ENCODE measurements at places on chromosomes 16 and 17.
A peak's percentile ranks its signal among the peaks of the same experiment; 100 is the strongest.

- DNase-seq, result no peak
Observed at GRCh38 chr16:70774261-70774660, 26.7 kb downstream of the VAC14 start.

- no peak for DNase-seq
Observed at GRCh38 chr16:51153577-51154031, 2.5 kb upstream of the SALL1 start.

DNA sequence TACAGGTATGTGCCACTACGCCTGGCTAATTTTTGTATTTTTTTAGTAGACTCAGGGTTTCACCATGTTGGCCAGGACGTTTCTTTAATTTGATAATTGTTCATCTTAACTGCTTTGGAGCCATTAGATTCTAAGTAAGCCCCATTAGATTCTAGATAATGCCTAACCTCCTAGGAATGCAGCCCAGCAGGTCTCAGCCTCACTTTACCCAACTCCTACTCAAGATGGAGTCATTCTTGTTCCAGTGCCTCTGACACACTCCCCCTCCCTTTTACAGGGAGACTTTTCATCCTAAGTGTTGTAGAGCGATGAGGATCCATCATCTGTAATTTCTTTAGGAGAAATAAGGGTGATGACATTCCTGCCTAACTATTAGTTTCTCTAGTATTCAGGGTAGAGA is 23.7 kb upstream of the MILR1 start:
- DNase-seq, result no peak

- peak; percentile 73 for DNase-seq
Observed at GRCh38 chr16:12819126-12820117, 15.7 kb upstream of the CPPED1 start.

GRCh38 chr16:31270795-31271194 is 11.0 kb downstream of the ITGAM start:
- DNase-seq, result no peak

- DNase-seq, result no peak
Observed at GRCh38 chr17:65085397-65085796, 28.9 kb upstream of the GNA13 start.

DNA sequence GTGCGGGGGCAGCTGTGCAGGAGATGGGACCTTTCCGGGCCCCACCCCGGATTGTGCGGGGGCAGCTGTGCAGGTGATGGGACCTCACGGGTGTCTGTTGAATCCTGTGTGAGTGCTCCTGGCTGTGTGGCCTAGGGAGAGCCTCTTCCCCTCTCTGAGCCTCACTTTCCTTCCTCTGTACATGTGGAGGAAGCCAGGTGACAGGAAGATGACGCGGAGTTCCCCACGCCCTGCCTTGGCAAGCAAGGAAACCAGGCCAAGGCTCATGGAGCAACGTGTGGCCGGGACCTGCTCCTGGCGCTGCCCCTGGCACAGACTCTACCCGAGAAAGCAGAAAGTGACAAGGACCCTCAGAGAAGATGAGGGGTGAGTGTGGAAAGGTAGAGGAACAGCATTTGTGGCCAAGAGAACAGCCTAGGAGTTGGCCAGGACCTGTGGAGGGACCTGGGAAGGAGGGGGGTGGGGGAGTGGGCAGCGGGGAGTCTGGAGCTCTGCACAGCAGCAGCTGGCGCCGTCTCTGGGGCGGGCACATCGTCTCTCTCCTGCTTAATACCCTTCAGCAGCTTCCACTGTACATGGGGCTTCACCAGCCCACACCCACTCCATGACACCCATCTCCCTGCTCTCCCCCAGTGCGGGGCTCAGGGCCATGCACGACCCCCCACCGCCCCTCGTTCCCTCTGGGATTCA is 38.4 kb upstream of the PABPN1L start:
- no peak for DNase-seq

DNA sequence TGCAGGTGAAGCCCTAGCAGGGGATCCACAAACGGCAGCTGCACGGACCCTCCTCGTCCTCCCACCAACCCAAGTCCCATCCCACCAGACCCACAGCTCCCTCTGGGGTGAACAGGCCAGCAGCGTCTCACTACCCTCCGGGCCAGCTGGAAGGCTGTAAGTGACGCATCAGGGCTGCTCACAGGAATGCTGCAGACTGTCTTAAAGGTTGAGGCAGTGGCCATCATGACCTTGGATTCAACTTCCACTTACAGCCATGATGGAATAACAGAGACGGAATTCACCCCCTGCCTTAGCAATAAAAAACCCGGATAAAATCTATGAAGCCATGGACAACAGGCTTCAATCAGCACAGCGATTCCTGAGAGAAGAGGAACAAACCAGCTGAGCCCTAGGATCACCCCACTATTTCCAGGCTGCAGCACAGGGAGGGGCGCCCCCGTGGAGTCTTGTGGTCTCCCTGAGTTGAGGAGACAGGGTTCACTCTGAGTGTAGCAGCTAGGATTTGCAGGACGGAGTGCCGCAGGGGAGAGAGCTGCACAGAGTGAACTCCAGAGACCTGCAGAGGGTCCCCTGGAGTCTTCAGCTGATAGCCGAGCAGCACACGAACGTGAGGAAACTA is 10.5 kb downstream of the FAM83G start:
- no peak for DNase-seq

- DNase-seq, result no peak
Observed at GRCh38 chr17:41020336-41020735, 6.7 kb downstream of the KRTAP1-5 start.

DNA sequence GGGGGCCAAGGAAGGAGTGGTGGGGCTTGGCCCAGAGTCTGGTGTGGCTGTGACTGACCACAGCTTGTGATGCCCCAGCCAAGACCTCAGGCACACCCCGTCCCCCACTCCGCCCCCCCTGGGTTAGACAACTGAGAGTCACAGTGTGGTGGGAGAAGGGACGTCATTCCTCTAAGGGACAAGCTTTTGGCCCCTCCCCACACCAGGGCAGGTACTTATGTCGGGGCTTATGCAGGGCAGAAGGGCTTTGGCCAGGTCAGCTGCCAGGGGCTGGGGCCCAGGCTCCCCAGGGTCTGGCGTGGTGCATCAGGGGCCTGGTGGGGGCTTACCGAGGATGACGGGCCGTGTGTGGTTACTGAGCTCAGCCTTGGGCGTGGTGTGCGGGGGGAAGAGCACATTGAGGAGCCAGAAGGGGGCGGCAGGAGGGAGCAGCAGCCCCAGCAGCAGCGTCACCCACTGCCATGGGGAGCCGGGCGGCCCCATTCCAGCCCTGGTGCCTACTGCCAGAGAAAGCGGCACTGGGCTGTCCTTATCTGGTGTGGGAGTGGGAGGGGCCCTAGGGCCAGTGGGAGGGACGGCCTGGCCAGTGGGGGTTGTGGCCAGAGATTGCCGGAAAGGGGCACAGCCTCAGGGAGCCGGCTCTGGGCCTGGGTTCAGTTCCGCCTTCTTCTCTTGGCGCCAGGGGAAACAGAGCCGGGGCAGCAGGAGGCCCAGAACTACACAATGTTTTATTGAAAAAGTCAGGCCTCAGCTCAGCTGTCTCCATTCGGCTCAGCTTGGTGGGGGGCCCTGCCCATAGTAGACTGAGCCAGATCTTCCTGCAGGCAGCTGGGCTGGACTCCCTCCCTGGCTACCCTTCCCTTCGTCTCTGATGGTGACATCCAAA is at the start of gene LCAT:
TSS of gene LCAT (minus strand) at position 502 of the 886 bp plus-strand sequence. CDS start at position 483, 19 bp downstream.
- no peak for DNase-seq

GRCh38 chr16:80599466-80599865 is 58.7 kb downstream of the DYNLRB2 start:
- no peak for DNase-seq

DNA sequence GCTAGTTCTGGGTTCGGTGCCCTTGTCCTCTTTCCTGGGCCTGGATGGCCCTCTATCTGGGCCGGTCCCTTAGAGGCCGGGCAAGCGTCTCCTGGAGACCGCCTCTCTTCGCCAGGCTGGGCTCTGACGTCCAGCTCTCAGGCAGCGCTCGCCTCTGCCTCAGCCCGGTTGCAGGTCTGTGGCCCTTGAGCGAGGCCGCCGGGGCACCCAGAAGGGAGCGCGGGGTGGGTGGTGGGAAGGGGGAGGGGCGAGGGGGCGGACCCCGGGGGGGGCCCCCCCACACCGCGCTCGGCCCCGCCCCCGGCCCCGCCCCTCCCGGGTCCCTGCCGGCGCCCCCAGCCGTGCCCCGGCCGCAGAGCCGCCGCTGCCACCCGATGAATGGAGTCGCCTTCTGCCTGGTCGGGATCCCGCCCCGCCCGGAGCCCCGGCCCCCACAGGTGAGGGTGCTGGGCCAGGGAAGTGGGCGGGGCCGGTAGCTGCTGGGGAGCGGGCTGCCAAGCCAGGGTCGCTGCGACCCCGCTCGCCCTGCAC is at the start of gene ARHGAP23:
TSS of gene ARHGAP23 (plus strand) at position 353 of the 531 bp plus-strand sequence. CDS start at position 375, 22 bp downstream.
- DNase-seq, result peak; percentile 32

GRCh38 chr16:739560-740458 is 988 bp downstream of the CIAO3 start:
- DNase-seq, result no peak

DNA sequence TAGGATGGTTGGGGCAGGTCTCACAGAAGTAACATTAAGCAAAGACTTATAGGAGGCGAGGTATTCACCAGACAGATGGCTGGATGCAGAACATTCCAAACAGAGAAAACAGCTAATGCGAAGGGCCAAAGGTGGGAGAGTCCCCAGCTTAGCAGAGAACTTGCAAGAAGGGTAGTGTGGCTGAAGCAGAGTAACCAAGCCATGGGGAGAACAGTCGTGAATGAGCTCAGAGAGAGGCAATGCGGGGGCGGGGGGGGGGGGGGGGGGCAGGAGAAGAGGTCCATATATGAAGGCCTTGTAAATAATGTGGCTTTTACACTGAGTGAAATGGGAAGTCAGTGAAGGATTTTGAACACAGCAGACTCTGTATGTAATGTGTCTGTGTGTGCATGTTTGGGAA is 81.3 kb downstream of the SMG6 start:
- no peak for DNase-seq

GRCh38 chr16:66269617-66270332 is 96.7 kb upstream of the CDH5 start:
- no peak for DNase-seq

GRCh38 chr16:27314161-27314723 is 468 bp downstream of the IL4R start:
- peak; percentile 72 for DNase-seq

DNA sequence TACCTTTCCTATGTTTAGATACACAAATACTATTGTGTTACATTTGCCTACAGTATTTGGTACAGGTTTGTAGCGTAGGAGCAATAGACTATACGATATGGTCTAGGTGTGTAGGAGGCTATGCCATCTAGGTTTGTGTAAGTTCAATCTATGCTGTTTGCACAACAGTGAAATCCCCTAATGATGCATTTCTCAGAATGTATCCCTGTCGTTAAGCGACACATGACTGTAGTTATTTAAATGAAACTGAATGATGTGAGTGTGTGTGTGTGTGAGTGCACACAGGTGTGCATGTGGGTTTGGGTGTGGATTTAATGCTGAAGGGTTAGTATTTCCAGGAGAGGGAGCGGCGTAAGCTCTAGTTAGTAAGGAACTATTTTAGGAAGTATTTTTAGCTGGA is 34.6 kb upstream of the SMIM36 start:
- DNase-seq, result no peak

DNA sequence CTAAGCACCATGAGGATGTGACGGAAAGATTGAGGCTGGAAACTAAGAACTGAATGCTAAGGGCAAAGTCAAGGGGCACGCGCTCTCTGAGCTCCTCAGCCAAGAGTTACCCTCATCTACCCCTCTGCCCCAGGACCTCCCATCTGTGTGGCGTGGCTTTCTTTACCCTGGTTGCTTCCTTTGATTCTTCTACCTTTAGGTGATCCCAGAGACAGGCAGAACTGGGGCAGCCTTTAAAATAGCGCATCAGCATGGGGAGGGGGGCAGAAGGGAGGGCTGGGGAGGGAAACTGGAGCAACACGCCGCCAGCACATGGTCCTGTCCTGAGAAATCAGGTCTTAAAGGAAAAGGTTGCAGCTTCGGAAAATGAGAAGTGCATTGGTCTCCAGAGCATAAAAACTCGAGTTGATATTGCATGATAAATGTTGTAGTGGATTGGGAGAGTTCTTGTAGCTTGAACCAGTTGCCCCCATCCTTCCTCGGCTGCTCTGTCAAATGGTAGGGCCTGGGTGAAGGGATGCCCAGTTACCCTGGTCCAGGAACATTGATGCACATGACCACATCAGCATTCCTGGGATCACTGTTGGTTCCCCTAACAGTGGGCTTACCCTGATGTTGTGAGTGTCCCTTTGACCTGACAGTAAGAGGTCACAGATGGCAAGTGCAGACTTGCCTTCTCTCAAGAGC is 29.7 kb downstream of the LDHD start:
- no peak for DNase-seq

DNA sequence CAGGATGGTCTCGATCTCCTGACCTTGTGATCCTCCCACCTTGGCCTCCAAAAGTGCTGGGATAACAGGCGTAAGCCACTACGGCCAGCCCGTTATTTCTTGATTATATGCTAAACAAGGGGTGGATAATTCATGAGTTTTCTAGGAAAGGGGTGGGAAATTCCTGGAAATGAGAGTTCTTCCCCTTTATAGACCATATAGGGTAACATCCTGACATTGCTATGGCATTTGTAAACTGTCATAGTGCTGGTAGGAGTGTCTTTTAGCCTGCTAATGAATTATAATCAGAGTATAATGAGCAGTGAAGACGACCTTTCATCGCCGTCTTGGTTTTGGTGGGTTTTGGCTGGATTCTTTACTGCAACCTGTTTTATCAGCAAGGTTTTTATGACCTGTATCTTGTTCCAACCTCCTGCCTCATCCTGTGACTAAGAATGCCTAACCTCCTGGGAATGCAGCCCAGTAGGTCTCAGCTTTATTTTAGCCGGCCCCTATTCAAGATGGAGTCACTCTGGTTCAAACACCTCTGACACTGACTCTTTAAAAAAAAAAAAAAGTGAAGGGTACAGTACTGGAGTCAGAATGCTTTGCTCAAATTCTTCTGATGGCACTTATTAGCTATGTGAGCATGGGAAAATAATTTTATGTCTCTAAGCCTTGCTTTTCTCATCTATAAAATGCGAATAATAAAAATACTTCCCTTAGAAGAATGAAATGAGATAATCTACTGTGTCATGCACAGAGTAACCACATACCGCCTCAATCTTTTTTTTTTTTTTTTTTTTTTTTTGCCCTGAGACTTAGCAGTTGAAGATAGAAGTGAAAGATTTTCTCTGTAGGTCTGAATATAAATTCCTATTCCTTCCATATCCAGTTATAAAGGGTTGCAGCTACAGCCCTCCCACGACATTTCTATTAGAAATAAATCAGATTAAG is 5.1 kb upstream of the CALCOCO2 start:
- no peak for DNase-seq

DNA sequence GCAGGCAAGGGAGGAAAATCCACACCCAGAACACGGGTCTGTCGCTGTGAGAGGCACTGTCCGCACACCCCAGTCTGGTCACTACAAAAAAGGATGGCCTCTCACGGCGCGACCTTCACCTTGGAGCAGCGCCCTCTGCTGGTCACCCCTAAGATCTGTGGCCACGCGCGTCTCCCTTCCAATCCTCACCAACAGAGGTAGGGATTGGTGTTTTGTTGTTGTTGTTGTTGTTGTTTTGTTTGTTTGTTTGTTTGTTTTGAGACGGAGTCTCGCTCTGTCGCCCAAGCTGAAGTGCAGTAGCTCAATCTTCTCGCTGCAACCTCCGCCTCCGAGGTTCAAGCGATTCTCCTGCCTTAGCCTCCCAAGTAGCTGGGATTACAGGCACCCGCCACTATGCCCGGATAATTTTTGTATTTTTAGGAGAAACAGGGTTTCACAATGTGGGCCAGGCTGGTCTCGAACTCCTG is 15.0 kb upstream of the C17orf58 start:
- DNase-seq, result peak; percentile 65

- peak; percentile 70 for DNase-seq
Observed at GRCh38 chr17:40582328-40582901, 17.1 kb upstream of the CCR7 start.

All from stimulated activated naive CD8-positive, alpha-beta T cell treated with anti-CD3 and anti-CD28 coated beads, Interleukin-15, amount 100 ng/mL, for 72 hours (primary cell).